ENCODE measurements at places on chromosomes 4 and X.

GRCh38 chr4:84032372-84032771, 466.7 kb downstream of the NKX6-1 start:
- no peak for DNase-seq

GRCh38 chr4:101782546-101782945, 8.0 kb upstream of the BANK1 start:
- no peak for DNase-seq

DNA sequence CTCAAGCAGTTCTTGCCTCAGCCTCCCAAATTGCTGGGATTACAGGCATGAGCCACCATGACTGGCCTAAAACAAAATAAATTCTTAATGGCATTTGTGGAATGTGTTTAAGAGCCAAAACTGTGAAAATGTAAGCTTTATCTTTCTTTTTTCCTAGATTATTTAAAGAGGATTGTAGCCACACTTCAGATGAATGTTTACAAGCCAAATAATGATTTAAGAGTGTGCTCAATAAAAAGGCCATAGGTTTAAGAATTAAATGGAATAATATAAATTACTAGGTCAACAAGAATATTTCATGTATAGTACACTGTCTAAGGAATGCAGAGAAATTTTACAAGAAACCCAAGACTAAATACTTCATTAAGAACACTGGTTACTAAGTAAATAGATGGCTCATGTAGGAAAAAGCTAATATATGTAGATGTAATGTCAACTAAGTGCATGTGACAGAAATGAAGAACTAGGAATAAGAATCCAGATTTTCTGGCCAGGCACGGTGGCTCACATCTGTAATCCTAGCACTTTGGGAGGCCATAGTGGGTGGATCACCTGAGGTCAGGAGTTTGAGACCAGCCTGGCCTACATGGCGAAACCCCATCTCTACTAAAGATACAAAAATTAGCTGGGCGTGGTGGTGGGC, 21.3 kb upstream of the UGDH start:
- DNase-seq: no peak

DNA sequence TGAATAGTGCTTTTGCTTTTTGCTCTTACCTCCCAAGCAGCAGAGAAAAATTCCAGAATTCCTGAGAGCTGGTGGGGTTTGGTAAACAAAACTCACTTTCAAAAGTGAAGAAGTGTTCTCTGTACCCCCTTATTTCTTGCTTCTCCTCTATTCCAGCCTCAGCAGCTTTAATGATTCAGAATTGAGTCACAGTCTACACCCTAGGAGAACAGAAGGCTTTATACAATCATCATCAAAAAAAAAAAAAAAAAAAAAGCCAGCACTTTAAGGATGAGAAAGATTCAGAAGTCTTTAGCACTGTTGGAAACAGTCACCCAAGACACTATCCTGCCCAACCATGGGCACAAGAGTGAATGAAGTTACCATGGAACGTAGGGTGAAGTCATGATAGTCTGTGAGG, 1583.1 kb upstream of the PCDH10 start:
- DNase-seq: no peak

- DNase-seq: no peak
Observed at GRCh38 chr4:77600521-77601451, 4.8 kb upstream of the CXCL13 start.

GRCh38 chr4:116588783-116589182, 496.6 kb downstream of the TRAM1L1 start:
- no peak for DNase-seq

DNA sequence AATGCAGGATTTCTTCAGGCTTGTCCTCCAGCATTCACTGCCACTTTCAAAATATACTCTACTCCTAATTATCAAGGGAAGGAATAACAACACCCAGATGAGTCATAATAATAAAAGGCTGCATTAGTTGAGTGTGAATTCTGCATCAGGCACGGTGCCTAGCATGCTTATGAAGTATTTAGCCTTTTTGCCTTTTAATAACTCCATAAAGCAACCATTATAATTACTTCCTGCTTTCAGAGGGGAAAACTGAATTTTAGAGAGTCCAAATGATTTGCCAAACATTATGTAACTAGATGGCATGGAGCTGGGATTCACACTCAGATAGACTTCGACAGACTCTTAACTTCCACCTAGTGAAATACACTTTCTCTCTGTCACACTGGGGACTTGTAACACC, 2365.5 kb downstream of the PCDH7 start:
- no peak for DNase-seq

GRCh38 chrX:116009346-116009745, 161.2 kb upstream of the AGTR2 start:
- DNase-seq: no peak

GRCh38 chrX:69109706-69110105, 55.5 kb downstream of the PJA1 start:
- DNase-seq: no peak

- no peak for DNase-seq
Observed at GRCh38 chrX:71922686-71923085, 12.0 kb downstream of the NHSL2 start.

GRCh38 chrX:129961180-129962083, 21.0 kb upstream of the BCORL1 start:
- DNase-seq: peak; percentile 16

DNA sequence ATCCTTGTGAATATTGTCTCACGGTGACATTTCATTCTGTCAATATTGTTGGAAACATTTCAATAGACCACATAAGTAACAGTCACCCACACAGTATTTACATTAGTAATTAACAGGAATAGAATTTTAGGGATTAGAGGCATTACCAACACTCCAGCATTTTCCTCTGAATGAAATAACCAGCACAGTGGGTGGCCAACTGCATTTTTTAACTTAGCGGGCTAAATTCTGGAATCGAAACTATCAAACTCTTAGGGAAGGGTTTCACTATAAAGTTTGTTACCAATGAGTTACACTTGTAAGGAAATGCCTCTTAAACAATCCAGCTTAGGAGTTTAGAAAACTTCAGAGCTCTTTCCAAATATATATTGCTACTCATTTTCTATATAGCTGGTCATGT, 403.0 kb downstream of the ADGRL3 start:
- no peak for DNase-seq

DNA sequence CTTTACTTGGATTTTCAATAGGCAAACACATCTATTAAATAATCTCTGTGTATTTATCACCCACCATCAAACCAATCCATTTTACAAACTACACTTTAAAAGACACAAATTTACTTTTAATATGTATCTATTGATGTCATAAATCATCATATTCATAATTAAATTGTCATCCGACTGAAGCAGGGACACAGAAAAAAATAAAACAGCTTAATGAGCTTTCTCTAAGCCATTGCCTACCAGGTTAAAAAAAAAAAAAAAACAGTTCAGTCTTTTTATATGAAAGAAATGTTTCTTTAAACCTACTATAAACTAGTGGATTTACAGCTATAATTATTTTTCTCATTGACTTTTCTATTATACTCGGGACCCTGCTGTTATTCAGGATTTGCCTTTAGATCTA, 57.3 kb downstream of the PABPC4L start:
- no peak for DNase-seq

DNA sequence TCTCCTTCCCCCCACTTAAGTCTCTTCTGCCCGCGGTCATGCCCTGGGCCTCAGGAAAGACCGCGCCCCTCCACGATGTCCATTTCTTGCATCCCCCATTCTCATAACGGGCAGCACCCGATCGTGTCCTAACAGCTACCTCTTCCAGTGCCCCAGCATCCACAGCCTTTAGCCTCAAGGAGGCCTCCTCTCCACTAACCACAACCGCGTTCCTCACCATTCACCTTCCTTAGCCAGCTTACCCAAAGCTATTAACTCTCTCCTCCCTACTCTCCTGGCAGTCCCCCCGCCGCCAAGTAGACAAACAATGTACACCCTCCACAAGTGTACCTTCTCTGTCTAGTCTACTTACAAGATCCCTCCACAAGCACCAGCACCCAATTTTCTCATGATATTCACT, 58.6 kb upstream of the PAGE5 start:
- DNase-seq: no peak

DNA sequence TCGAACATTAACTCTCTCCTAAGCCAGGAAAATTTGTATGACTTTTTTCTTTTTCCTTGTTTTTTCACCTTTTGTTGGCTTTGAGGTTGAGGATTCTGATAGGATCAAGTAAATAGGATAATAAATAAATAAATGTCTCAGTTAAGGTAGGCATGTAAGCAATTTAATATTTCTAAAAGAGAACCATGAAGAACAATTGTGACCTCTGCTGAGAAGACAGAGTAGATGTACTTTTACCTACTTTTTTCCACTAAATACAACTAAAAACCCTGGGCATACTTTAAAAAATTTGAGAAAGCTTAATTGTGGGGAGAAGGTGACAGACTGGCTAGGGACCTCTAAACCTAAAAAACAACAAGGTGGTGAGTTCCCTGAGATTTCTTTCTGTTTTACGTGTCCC, 31.6 kb upstream of the CLNK start:
- DNase-seq: no peak

- peak; percentile 34 for DNase-seq
Observed at GRCh38 chr4:80365928-80366327, 30.4 kb downstream of the CFAP299 start.

DNA sequence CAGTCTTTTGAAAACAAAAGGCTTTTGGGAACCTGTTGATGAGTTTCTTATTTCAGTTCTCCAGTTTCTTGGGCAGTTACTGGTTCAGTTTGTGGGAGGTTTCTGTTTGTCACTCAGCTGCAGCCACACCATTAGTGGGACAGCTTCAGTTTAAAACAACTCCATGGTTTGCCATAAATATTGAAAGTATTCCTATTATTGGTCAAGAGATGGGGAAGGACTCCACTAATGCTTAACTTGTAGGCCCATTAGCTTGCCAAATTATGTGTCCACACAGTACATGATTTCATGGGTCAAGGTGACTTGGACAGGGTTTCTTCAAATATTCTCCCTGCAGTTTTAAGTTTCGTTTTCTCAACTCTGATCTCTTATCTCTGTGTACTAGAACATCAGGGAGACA, 15.5 kb upstream of the ASIC5 start:
- no peak for DNase-seq

DNA sequence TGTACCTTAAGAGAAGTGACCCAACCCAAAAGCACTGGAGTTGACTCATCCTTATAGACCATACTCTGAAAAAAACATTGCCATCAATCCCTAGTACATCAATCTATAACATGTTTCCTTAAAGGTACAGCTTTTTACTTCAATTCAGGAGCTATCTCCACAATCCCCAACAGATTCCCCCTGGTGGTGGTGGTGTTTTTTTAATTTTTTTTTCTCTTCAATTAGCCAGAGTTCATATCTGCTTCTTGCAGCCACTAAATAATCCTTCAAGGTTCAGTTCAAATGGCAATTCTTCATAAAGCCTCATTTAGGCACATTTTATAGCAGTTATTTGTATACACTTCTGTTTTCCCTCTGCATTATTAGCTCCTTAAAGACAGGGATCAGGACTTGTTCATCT, 60.7 kb upstream of the KDR start:
- no peak for DNase-seq

- no peak for DNase-seq
Observed at GRCh38 chr4:125789023-125789422, 474.3 kb downstream of the FAT4 start.

DNA sequence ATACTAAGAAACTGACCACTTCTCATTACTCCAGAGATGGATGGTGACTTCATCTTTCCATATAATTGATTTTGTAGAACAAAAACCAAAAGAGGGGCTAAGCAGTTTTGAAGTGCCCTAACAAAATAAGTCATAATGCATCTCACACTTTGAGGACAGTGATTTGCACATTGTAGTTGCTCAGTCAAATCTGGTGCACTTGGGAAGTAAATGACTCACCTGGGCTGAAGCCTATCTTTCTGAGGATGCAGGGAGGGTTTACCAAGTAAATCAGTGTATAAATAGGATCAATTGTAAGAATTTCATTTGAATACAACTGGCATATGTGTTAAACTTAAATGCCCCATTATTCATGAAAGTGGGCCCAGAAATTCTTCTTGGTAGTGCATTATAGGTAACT, 134.2 kb downstream of the DCLK2 start:
- DNase-seq: no peak

GRCh38 chrX:143664302-143664701, 28.4 kb upstream of the SLITRK4 start:
- no peak for DNase-seq

- DNase-seq: no peak
Observed at GRCh38 chrX:104307341-104307740, 52.6 kb upstream of the ESX1 start.

DNA sequence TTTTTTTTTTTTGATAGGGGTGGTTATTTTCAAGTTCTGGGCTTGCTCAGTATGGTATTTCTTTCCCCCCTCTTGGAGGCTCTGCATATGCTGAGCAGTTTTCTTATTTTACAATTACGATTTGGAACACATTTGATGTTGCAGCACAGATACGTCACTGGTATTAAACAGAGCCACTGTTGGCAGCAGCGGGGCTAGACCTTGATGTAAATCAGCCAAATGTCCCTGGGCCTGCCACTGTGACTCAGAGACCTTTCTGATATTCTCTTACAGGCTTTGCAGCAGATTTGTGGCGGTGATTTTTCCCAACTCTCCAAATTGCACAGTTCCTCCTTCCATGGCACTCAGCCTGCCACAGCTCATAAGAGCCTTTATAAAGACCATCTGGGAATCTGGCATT, 81.1 kb downstream of the VMA21 start:
- no peak for DNase-seq

- DNase-seq: no peak
Observed at GRCh38 chr4:73617256-73617655, 3.0 kb downstream of the RASSF6 start.

- no peak for DNase-seq
Observed at GRCh38 chr4:10077076-10077475, 39.5 kb downstream of the WDR1 start.

- no peak for DNase-seq
Observed at GRCh38 chr4:184823014-184823413, 2.8 kb downstream of the ACSL1 start.

DNA sequence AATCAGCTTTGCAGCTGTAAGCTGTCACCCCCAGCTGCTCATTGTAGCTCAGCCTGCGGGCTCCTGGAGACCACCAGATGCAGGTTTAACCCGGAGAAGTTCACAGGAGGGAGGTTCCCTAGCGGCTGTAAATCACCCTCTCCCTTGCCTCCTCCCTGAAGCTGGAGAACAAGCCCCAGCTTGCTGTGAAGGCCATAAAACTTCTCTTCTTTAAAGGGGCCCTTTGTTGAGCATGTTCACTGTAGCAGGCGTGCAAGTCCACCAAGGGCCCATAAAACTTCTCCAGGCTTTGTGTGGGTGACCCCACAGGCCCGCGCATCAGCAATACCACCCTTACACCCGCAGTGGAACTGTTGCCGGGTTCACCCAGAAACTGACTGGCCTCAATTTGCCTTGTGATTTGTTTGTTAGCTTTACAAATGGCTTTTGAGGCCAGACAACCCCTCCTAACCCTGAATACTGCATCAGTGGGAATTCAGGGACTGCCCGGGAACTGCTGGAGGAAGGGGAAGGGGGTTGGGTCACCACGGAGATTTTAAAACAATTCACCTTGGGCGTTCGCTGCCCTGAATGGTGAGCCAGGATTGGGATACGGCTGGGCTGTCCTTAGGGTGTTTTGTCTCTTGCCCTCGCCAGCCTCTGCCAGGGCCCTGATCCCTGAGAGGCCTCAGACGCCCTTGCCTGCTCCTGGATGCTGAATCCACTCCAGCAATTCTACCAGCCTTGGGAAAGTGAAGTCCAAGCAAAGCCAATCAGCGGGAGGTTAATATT, 49.5 kb upstream of the ATP6AP2 start:
- no peak for DNase-seq

Data from stimulated activated naive CD4-positive, alpha-beta T cell (primary cell).